ENCODE measurements at places on chromosomes 2 and 18.

DNA sequence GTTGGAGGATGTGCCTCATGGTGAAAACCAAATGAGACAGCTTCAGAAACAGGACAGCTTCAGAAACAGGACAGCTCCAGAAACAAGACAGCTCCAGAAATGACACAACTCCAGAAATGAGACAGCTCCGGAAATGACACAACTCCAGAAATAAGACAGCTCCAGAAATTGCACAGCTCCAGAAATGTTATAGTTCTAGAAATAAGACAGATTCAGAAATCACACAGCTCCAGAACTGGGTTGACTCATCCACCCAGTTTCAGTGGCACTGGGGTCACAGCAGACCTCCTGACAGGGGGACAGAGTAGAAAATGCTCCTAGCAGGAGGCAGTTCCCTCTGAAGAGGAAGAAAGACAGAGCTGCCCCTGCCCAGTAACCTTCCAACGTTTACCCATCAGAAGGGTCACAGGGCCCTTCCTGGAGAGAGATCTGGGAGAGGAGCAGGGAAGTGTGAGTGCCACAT is 26.9 kb upstream of the COL6A3 start:
- no peak for DNase-seq

DNA sequence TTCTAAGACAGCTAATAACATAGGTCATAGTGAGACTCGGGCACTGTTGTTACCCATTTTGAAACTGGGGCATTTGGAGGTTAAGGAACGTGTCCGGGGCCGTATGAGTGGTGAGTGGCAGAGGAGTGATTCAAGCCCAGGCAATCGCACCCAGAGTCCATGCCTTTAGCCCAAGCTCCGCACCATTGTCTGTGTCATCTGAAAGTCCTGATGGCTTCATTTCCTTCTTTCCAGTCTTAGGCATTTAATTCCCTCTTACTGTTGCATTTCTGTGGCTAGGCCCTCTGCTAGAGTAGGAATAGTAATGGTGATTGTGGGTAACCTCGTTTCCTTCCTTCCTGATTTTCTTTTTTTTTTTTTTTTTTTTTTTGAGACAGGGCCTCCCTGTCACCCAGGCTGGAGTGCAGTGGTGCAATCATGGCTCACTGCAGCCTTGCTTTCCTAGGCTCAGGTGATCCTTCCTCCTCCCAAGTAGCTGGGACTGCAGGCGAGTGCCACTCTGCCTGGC is 49.8 kb upstream of the ASB1 start:
- DNase-seq, result peak; percentile 71

DNA sequence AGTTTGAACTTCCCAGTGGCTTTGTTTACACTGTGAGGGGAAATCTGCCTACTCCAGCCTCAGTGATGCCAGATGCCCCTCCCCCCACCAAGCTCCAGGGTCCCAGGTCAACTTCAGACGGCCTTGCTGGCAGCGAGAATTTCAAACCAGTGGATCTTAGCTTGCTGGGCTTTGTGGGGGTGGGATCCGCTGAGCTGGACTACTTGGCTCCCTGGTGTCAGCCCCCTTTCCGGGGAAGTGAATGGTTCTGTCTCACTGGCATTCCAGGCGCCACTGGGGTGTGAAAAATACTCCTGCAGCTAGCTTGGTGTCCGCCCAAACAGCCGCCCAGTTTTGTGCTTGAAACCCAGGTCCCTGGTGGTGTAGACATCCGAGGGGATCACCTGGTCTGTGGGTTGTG is 70.0 kb upstream of the NEUROD1 start:
- no peak for DNase-seq

DNA sequence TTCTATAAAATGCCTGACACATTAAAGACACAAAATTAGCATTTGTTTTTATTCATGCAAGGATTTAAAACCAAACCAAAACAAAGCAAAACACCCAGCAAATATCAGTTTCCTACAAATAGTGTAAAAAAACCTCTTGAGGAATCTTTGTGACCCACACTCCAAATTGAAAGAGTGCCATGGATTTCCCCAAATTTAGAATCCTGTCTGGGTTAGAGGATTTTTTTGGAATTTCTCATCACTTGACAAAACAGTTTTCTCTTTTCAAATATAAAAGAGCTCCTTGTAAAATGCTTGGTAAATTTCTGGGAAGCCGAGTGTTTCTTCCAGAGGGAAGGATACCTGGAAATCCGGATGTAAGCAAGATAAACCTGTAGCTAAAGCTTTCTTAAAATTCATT is 1.7 kb upstream of the FN1 start:
- DNase-seq, result no peak

DNA sequence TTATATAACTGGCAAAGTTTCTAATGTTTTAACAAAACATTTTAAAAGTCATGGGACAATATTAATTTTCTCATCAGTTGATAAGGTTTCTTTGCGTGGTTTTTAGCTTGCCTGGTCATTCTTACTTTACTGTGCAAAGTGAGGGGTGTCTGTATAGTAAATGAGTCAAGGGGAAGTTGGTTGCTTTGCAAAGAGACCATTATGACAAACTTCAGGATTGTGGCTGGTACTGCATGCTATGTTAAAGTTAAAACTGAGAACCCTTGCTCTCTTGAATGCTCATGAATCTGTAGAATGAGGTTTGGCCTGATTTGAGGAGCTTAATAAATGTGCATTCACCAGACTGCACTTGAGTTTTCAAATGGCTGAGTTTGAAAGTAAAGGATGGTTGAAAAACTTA is 47.0 kb downstream of the COL4A4 start:
- no peak for DNase-seq

- DNase-seq, result no peak
These were observed 532.0 kb upstream of the POU3F3 start for GRCh38 chr2:104321796-104322349.

- peak; percentile 36 for DNase-seq
These were observed 14.8 kb upstream of the IL18R1 start for GRCh38 chr2:102340778-102341177.

- DNase-seq, result no peak
These were observed 80.9 kb downstream of the CDH20 start for GRCh38 chr18:61414086-61414485.

DNA sequence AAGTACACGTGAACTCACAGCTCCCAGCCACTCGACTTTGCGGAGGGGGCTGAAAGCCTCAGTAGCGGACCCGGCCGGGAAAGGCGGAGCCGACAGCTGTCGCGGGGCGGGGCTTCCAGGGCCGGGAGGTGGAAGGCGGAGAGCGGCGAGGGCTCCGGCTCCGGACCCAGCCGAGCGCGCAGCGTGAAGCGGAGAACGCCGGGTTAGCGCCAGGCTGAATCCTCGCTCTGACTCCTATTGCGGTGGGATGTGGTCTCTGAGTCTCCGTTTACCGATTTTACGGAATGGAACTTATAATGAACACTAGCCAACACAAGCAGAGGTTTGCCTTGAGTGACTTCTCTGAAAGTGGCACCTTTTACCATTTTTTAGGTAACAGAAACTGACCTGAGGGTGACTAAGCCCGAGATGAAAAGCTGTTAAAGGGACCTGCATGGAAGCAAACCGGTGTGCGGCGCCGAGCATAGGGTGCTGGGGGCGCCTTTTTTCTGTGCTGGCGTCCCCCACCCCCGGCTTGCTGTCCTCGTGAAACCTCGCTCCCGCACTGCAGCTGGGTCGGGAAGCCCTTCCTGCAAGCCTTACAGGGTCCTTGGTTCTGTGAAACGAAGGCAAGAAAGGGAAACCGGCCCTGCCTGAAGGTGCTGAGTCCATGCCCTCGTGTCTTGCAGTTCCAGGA is 72.9 kb downstream of the EN1 start:
- DNase-seq, result no peak

- DNase-seq, result no peak
These were observed 16.4 kb upstream of the TXNL4A start for GRCh38 chr18:80004600-80005342.

- DNase-seq, result no peak
These were observed 51.0 kb downstream of the TTC27 start for GRCh38 chr2:32678825-32679224.

DNA sequence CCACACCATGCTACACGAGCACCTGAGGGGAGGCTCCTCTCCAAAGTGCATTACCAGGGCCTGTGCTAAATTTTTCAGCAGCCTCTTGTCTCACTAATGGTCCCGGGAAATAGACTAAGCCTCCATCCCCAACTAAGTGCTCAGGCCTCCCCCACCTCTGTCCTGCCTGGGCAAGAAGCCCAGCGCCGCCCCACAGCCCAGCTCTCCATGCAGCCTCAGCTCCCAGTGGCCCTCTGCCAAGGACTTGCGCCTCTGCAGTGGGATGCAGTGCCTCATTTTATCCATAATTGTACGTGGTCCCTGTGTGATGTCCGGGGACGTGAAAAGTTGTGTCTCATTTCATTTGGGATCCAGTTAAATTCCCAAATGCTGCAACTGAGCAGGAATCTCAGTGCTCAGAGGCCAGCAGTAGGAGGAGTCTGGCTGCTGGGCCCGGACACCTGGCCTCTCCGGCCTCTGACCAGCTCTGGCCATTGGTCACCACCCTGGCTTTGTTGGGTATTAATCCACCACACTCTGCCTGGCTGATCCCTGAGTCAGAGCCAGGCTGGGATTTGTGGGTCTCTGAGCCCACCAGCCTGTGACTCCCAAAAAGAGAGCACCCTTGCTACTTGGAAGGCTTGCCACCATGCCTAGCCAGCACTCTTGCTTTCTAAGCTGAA is 11.4 kb upstream of the STEAP3 start:
- no peak for DNase-seq

DNA sequence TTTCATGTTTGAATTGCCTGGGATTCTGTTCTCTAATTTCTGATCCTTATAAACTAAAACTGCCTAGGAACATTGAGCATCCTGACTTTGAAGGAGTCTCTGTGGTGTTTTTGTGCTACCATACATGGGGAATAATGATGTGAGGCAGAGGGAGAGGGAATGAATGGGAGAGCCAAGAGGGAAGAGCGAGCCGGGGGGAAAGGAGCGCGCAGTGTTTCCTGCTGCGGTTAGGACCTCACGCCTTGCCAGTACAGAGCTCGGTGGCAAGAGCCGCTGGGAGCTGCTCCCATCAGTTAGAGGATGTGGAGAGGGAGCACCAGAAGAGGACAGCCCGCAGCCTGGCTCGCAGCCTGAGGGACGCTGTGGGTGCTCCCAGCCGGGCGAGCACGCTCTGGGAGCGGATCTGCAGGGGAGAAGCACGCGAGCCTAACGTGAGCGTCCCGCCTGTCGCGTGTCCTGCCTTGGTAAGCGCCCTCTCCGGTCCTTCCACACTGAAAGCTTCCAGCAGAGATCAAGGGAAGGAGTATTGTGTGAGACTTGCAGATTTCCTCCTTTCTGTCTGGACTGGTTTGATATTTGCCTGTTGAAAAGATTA is 114.7 kb downstream of the FAM210A start:
- DNase-seq, result peak; percentile 50

DNA sequence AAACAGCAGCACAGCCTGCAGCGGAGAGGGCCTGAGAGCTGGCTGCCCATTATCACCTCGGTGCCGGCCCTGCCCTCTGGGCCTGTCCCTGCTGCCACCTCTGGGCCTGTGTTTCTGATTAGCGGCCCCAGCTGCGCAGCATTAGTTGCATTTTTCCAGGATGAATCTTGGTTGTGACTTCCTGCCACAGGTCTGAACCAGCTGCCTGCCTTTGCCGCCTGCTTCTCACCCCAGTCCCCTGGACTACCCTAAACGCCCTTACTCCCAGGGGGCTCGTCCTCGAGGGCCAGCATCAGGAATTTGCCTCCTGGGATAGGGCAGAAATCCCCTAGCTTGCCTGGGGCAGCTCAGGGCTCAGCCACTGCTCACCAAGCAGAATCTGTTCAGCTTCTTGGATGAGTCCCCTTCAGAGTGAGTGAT is 342.8 kb downstream of the DYSF start:
- no peak for DNase-seq

DNA sequence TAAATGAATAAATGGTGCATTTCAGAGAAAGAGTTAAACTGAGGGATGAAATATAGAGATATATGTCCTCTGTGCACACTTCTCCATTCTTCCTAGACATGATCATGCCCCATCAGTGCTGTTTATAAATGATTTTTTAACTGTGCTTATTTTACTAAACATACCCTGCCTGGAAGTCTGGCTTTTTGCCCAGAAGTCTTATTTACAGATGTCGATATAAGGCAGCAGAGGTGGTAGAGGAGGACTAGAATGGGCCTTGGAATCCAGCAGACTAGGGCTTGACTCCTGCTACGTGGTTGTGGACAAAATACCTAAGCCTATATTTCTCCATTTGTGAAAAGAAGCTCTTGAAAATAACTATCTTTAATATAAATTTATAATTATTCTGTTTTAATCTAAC is 355.5 kb downstream of the RAD51AP2 start:
- no peak for DNase-seq

- DNase-seq, result no peak
These were observed 102.0 kb upstream of the PIEZO2 start for GRCh38 chr18:11251229-11251890.

GRCh38 chr2:150469706-150470274 is 17.7 kb downstream of the RND3 start:
- DNase-seq, result no peak

- DNase-seq, result no peak
These were observed 166.8 kb upstream of the CHAC2 start for GRCh38 chr2:53600815-53601214.

DNA sequence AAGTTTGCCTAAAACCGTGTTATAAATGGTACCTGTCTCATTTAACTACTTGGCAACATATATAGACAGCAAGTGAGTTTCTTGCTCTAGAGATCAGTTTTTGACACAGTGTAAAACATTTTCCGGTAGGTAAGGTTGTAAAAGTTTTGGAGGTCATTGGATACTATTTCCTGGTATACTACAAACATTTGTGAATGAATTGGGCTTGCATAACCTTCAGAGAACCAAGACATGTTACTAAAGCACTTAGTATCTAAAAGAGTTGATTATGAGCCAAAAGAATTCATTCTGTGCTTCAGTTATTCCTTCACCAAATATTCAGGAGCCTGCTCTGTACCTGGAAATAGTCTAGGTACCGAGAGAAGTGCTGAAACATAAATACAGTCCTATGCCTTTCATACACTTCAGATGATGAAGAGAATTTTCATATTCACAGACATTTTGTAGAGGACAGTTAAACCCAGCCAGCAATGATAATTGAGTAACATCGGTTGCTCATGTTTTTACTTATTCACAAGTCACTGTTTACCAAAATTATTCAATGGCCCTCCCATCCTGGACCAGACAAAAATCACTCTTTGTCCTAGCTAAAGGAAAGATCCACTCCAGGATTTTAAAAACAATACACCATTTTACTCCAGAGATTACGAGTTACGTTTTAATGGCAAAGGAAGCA is 319.4 kb upstream of the RBMS1 start:
- no peak for DNase-seq

DNA sequence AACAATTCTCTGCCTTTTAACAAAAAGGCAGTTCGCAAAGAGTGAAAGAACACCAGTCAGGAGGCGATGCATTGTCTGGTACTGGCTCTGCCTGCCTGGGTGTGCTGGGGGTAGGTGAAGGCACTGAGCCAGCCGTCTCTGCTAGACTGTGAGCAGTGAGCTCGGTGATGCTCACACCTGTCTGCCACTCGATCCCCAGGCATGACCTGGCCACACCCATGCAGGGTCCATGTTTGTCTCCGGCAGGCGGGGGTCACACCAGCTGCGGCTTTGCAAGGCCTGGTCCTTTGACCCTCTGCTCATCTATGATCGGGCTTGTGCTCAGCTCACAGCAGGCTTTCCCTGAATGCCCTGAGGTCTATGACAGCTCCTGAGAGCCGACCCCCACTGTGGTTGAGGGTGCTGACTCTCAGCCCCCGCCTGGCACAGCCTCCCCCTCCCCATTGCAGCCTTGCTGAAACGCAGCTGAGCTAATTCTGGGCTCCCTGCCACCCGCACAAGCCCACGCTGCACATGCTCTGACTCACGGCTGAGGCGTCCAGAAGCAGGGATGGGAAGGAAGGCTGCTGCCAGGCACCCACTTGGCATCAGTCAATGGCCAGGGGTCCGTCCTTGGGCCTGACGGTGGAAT is 23.7 kb downstream of the CRACDL start:
- no peak for DNase-seq

GRCh38 chr2:205471776-205472175 is 210.5 kb upstream of the NRP2 start:
- no peak for DNase-seq

Measured in HL-60 (cell line).